ENCODE measurements at places on chromosomes 11 and 22. TPM values are rescaled to one million over a fixed set of nuclear protein-coding genes. Genes with fewer than 3 reads are reported as not detected.

- no peaks in the 10 kb centered on the region for H3K36me3 ChIP-seq
- H3K27me3 ChIP-seq, result no peaks in the 10 kb centered on the region
- no peak overlapping the region for H3K27ac ChIP-seq
- no peak overlapping the region for H3K4me3 ChIP-seq
- H3K4me1 ChIP-seq, result peaks cover 13% of the 10 kb centered on the region
Observed at GRCh38 chr22:30198152-30198825, 48.3 kb downstream of the LIF start.

GRCh38 chr11:126127284-126127845 is 64.7 kb upstream of the CDON start:
- no peak overlapping the region for H3K27ac ChIP-seq
- no peak overlapping the region for H3K4me3 ChIP-seq
- no peaks in the 10 kb centered on the region for H3K4me1 ChIP-seq
- H3K36me3 ChIP-seq, result no peaks in the 10 kb centered on the region
- no peak for DNase-seq
- H3K27me3 ChIP-seq, result no peaks in the 10 kb centered on the region

GRCh38 chr11:27875831-27876775 is 175.8 kb upstream of the BDNF start:
- no peak overlapping the region for H3K4me3 ChIP-seq
- no peak for DNase-seq
- no peak overlapping the region for H3K27ac ChIP-seq
- H3K36me3 ChIP-seq, result no peaks in the 10 kb centered on the region

DNA sequence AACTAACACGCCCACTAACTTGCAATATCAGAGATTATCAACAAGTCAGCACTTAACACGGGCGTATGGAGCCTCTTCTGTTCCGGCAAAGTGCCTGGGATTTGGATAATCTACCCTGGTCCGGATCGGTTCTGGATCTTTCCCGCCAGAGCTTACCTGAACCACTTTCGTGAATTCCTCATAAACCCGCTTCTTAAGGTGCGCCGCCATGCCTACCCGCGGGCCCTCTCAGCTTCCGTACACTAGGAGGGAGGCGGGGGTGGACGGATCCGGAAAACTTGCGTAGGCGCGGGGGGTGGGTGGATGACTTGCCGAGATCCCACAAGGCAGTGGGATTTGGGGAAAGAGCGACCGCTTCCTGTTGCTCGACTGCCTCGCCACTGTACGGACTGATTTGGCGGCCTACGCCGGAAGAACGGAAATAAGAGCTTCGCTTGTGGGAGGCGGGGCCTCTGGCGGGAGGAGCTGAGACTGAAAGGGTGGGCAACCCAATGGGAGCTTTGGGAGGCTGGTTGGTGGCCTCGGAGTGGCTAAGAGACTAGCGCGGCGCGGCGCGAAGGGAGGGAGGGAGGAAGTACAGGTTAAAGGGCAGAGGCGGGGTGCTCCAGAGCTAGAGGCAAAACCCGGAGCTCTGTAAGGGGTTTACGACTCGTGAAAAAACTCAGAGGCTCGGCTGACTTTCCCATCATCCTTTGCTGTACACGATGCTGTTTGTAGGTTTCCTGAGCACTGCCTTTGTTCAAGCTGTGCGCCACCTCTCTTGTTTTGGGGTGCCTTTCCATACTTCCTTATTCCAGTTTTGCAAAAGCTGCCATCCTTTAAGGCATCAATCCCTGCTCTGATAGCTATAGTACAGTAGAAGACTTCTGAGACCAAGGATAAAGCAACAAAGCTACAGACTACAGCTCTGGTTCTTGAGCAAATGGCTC is at the start of gene INTS4:
Gene INTS4 (minus strand): TSS at position 235 of the 929 bp plus-strand sequence. CDS start 25 bp downstream, at position 210.
- peaks cover 16% of the 10 kb centered on the region for H3K4me1 ChIP-seq
- no peaks in the 10 kb centered on the region for H3K36me3 ChIP-seq
- peak within 1 kb of the TSS; percentile 84 for H3K27ac ChIP-seq
- peak within 1 kb of the TSS; percentile 88 for H3K4me3 ChIP-seq
- DNase-seq, result peak; percentile 99

GRCh38 chr11:121318848-121319834 is 26.6 kb downstream of the SC5D start:
- no peak overlapping the region for H3K4me3 ChIP-seq
- no peak overlapping the region for H3K27ac ChIP-seq
- H3K27me3 ChIP-seq, result no peaks in the 10 kb centered on the region
- peak; percentile 56 for DNase-seq
- H3K4me1 ChIP-seq, result peaks cover 6% of the 10 kb centered on the region

- no peaks in the 10 kb centered on the region for H3K27me3 ChIP-seq
- H3K4me1 ChIP-seq, result peaks cover 34% of the 10 kb centered on the region
- no peaks in the 10 kb centered on the region for H3K36me3 ChIP-seq
- H3K27ac ChIP-seq, result peak overlapping the region; percentile 73
- H3K4me3 ChIP-seq, result peak overlapping the region; percentile 46
- DNase-seq, result peak; percentile 54
Observed at GRCh38 chr22:38871360-38872171, 450 bp downstream of the CBX6 start.

GRCh38 chr22:36486619-36487384 is 5.4 kb upstream of the TXN2 start:
- H3K36me3 ChIP-seq, result no peaks in the 10 kb centered on the region
- peak; percentile 46 for DNase-seq
- H3K27me3 ChIP-seq, result no peaks in the 10 kb centered on the region
- H3K27ac ChIP-seq, result no peak overlapping the region
- no peaks in the 10 kb centered on the region for H3K4me1 ChIP-seq
- H3K4me3 ChIP-seq, result no peak overlapping the region

Gene DLAT
- 25.9 TPM for polyA plus RNA-seq

Gene PGAP2
- 24.2 TPM for polyA plus RNA-seq

Gene ST14
- polyA plus RNA-seq, result not detected

Gene MS4A1
- 1.2 TPM for polyA plus RNA-seq

Measured in naive thymus-derived CD4-positive, alpha-beta T cell (primary cell).